ENCODE measurements at places on chromosomes 5 and 9.
A peak's percentile ranks its signal among the peaks of the same experiment; 100 is the strongest.

GRCh38 chr5:154264549-154265196 is 74.1 kb downstream of the GALNT10 start:
- no peak for DNase-seq

DNA sequence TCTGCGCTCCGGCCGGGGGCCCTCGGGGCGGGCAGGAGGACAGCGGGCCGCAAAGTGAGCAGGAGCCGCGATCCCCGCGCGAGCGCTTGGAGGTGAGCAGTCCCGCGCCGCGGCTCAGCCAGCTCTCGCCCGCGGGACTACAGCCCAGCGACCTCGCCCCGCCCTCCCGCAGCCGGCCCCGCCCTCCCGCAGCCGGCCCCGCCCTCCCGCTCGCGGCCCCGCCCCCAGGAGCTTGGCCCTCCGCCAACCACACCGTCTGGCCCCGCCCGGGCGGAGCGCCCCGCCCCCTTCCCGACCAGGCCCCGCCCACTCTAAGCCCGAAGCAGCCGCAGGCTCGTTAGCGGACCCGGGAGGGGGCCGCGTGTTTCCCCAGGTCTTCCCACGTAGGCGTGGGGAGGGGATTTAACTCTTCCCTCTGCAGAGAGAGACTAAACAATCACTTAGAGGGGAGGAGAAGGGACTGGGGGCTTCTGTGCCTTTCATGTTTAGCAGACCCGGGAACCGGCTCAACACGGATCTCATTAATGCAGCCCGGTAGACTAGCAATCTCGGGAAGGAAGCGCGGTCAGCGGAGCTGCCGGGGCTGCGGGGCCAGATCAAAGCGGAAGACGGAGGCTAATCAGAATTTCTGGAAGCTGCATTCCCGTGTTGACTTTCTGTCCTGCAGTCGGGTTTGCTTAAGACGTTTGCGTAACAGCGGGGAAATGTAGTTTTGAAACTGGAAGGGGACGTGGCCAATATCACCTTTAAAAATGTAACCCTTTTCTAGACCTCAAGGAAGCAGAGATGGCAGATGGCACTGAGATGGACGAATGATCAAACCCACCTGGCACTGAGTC is at the start of gene MYO10:
TSS of gene MYO10 (minus strand) at position 139 of the 839 bp plus-strand sequence. CDS start 480 bp downstream, outside the sequence.
- peak; percentile 17 for DNase-seq

- peak; percentile 25 for DNase-seq
Observed at GRCh38 chr5:172640822-172641358, at the start of gene NEURL1B. Gene NEURL1B, plus strand, starts transcription at chr5:172641263. Its CDS starts 144 bp downstream, at chr5:172641407.

- no peak for DNase-seq
Observed at GRCh38 chr9:20032413-20033006, 243.7 kb upstream of the SLC24A2 start.

GRCh38 chr9:130327070-130327780 is 61.7 kb downstream of the HMCN2 start:
- no peak for DNase-seq

DNA sequence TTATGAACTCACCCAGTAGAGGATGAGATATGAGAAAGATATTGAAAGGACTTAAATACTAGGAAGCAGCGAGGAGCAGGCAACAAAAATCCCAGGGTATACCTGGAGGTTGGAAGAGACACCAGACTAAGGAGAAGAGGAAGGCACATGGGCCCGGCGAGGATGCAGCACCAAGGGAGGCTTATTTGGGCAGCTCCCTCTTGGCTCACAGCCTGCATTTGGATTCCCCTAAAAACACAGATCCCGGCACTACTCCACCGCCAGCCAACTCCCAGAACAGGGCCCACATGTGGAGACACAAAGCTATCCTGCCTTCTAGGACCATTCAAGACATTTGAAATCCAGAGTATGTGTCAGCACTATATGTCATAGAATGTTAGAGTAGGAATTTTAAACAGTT is 199.8 kb upstream of the FBXL7 start:
- DNase-seq = no peak

GRCh38 chr5:93587597-93588351 is 4.8 kb downstream of the NR2F1 start:
- DNase-seq = no peak

GRCh38 chr5:167770461-167770860 is 521.0 kb upstream of the WWC1 start:
- DNase-seq = no peak

DNA sequence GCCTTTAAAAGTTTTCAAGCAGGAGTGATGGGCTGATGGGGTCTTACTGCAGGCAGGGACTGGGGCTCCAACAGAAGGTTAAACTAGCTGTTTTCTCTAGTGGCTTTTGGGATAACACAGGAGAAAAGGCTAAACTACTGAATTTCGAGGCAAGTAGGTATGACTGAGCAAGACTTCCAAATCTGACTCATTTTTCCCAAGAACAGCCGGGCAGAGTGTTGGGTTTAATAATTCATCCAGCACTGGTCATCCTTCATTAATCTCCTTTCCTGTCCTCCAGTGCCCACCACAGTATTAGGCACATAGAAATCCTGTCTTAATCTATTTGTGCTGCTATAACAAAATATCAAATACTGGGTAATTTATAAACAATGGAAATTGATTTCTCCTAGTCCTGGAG is 20.5 kb downstream of the MSX2 start:
- no peak for DNase-seq

GRCh38 chr9:134361426-134361825 is 35.2 kb downstream of the RXRA start:
- DNase-seq = no peak

DNA sequence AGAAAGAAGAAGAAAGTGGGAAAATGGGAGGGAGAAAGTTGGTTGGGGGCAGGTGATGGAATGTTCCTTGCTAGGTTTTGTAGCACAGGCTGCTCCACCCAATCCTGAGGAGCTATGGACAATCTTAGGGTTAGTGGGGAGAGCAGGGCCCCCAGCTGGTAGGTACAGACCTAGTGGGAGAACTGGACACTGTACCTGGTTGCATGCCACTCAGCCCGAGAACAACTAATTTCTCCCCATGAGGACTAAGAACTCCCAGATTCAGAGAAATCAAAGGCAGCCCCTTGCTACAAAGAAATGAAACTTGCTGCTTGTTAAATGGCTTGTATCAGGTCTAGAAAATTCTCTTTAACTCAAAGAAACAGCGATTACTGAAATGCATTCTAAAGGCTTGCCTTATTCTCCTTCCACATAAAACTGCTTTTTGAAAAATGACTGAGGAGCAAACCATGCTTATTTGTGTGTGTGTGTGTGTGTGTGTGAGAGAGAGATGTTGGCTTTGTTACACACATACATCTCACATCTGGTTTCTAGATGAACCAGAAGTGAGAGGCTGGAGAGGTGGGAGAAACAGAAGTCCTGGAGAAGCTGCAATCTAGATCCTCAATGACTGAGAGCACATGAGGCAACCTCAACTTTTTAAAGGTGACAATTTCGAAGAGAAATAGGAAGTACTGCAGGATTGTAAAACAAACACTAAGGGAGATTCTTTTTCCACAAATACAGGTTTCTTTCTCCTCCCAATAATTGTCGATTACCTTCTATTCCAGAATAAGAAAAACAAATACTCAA is 28.9 kb downstream of the FYB1 start:
- no peak for DNase-seq

DNA sequence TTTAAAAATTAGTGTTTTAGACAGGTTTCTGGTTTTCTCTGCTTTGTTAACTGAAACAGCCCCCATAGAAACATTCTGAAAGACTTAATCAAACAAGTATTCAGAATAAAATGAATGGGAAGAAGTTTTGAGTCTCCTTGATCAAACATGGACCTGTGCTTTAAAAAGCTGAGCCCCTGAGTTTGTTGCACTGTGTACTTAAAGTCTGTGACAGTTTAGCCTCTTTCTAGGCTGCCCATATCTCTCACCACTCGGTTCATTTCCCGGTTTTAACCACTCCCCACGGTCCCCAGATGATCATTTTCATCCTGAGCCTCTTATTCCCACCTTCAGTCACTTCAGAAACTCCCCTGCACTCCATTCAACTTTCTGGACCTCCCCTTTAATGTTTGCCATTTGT is 215.9 kb upstream of the DMRT1 start:
- no peak for DNase-seq
